ENCODE measurements at places on chromosomes 3 and 15.

DNA sequence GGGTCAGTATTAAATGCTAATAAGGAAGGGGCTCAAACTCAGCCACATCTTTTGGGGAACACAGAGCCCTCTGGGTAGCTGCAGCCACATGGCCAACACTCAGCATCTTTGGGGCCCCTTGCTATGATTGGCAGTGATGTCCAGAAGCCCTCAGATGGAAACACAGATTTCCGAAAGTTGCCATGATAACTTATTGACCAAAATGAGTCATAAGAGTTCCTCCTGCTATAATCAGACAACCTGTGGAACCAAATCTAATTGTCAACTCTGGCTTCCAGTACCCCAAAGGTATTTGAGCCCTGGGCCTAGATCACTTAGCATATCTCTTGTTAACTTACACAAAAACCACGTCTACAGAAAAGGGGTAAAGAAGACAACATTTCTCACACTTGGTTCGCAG lies 392.2 kb downstream of the KCNH8 start:
- DNase-seq: no peak

DNA sequence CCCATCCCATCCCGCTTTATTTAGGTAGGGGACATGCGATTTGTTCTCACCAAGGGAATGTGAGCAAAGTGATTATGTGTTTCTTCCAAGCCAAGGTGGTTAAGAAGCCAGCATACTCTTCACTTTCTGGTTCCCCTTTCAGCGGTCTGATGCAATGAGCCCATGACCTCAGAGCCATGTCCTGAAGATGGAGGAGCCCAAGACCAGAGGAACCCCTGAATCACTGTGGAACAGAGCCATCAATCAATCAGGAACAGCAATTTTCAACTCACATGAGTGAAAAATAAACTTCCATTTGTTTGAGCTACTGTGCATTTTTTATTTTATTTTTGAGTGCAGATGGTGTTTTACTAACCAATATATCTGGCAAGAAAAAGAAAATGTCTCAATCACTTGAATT lies 10.8 kb downstream of the THRB start:
- no peak for DNase-seq

GRCh38 chr15:95850837-95851236 lies 479.7 kb upstream of the NR2F2 start:
- no peak for DNase-seq

DNA sequence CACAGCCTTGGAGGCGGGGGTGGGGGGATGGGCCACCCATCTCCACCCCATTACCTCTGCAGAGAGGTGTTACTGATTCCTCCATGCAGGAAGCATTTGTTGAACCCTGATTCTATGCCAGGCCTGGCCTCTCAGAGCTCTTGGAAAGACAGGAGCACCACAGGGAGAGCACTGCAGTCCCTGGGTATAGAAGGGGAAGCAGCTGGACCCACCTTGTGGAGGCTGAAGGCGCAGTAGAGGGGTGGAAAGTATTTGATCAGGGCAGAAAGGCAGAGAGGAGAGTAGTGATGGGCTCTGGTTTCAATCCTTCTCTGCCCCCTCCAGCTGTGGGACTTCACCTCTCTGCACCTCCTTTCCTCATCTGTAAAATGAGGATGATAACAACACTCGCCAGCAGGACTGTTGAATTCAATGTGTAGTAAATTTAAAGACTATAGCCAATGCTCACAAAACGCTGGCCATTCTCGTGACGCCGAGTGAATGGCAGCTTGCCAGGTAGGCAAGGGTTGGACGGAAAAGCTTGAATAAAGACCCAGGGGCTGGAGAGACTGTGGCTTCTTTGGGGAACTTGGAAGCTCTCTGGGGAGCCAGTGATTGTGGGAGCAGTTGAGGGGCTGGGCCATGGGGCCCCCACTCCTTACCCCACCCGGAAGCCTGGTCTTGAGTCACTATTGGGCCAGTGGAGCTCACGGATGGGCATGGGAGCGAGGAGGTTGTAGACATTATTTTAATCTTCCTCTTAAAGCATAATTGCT lies 8.0 kb upstream of the CCDC33 start:
- DNase-seq: no peak

DNA sequence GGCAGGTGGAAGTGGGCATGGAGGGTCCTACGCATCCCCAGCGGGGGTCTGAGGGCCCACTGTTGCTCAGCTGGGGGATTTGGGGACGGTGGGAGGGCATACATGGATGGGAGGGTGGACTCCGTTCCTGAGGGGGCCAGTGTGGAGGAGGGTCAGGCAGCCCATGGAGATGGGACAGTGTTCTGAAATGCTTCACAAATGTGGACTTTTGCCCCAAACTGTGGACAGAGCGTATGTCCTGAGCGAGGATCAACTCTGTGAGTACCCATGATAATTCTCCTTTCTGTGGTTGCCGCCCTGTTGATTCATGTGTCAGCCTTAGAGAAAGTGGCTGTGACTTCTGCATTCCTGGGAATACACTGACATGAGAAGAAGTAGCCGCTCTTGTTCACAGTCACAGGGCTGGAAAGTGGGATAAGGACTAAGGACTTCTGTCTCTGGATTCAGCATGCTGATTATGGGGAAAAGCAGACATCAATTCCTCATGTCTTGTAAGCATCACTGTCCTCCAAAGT lies 33.4 kb downstream of the SMAD3 start:
- no peak for DNase-seq

DNA sequence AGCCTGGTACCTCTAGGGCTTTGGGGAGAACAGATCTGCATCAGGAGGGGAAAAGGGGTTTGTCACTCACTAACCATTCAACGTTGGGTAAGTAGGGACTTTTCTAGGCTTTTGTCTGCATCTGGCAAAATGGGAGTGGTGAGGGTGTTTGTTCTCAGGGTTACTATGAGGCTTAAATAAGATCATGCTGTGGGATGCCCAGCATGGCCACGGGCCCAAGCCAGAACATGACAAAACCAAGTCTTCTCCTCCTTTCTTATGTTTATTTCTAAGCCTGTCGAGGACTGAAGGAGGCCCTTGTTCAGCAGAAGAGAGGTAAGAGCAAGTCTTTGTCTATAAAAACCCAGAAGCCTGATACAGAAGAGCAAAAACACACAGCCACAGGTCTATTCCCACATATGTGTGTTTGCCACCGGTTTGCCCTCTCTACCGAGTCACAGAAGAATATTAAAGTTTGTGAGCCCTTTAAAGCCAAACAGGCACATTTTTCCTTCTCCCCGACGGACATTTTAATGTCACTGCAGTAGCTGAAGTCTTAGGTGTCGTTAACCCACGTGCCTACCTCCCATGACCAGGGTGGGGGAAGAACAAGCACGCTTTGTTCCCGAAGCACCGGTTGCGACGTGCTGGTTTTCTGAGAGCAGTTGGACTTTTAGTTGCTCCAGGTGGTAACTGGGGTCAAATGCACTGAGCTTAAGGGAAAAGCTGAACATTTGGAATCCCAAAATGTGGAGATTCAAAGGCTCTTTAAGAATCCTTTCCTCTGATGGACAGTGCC lies 72.1 kb downstream of the NOX5 start:
- no peak for DNase-seq

DNA sequence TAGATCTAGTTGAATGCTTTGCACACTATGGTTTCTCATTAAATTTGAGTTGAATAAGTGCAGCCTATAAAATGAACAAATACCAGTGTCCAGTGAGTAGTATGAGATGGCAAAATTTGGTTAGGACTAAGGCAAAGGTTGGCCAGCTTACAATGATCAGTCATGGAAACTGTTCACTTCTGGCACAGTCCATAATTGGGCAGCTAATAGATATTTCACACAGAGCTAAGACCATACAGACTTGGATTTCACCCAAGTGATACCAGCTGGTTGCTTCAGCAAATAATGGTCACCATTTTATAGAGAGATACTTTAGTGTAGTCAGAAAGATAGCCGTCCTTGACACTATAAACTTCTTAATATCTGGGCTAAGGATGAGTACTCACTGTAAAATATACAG lies 15.7 kb downstream of the GAP43 start:
- DNase-seq: peak; percentile 22

GRCh38 chr3:140770977-140771667 lies 93.3 kb downstream of the TRIM42 start:
- DNase-seq: no peak

GRCh38 chr3:189728915-189729314 lies 97.7 kb downstream of the TP63 start:
- DNase-seq: no peak

- DNase-seq: no peak
These were observed 272.3 kb downstream of the ARRDC4 start for GRCh38 chr15:98232761-98233160.

GRCh38 chr3:13826672-13827071 lies 53.2 kb downstream of the WNT7A start:
- no peak for DNase-seq

- no peak for DNase-seq
These were observed 46.6 kb downstream of the CEP70 start for GRCh38 chr3:138547342-138547975.

DNA sequence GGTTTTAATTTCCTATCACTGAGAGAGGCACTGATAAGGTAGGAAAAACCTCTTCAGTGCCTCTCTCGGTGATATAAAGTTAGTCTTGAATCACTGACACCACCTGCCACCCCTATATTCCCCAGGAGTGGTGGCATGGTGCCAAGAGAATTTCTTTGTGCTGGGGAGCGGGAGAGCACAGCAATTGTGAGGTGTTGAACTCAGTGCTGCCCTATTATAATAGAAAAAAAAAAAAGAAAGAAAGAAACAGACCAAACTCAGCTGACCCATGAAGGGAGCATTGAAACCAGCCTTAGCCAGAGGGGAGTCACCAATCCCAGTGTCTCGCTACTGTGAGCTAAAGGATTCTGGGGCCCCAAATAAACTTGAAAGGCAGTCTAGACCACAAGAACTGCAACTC lies 201.4 kb upstream of the STT3B start:
- DNase-seq: no peak

DNA sequence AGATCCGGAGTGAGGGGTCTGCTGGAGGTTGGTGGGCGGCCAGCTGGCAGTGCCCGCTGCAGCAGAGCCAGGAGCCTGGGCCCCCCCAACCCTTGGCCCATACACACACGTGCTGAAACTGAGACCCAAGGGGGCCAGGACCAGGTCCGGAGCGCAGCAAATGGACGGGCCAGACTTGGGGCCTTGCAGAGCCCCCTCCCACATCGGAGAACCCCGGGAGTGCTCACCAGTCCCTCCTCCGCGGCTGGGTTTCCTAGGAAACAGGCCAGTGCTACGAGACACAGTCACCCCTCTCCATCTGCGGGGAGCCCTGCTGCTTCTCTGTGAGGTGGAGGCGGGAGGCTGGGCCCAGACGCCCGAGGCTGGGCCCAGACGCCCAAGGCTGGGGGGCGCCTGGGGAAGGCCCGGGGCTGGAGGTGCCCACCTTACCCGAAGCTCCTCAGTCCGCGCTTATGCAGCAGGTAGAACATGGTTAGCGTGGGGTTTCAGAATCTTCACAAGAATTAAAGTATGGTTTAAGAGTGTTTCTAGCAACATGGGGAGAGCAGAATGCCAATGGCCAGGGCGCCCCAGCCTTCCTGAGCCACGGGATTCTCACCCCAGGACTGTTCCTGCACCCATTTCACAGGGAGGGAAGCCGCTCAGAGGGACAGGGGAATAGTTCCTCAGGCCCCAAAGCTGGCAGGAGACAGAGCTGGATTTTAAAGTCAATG lies 135.0 kb upstream of the PRR20G start:
- DNase-seq: no peak

DNA sequence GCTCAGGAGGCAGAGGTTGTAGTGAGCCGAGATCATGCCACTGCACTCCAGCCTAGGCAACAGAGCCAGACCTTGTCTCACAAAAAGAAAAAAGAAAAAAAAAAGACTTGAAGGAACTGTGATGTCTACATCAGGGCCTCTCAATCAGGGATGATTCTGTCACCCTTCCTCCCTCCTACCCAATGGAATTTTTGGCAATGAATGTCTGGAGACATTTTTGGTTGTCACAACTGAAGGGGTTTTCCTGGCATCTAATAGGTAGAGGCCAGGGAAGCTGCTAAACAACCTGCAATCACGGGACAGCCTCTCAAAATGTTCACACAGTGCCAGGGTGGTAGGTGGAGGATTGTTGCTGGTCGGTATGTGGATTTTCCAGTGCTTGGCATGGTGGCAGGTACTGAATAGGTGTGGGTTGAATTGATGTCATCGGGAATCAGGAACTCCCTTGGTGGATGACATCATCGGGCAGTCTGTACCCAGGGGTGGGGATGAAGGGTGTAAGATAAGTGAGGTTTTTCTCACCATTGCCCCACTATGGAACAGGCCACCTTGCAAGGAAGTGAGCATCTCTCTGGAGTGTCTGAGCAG lies 71.3 kb downstream of the MESD start:
- no peak for DNase-seq

DNA sequence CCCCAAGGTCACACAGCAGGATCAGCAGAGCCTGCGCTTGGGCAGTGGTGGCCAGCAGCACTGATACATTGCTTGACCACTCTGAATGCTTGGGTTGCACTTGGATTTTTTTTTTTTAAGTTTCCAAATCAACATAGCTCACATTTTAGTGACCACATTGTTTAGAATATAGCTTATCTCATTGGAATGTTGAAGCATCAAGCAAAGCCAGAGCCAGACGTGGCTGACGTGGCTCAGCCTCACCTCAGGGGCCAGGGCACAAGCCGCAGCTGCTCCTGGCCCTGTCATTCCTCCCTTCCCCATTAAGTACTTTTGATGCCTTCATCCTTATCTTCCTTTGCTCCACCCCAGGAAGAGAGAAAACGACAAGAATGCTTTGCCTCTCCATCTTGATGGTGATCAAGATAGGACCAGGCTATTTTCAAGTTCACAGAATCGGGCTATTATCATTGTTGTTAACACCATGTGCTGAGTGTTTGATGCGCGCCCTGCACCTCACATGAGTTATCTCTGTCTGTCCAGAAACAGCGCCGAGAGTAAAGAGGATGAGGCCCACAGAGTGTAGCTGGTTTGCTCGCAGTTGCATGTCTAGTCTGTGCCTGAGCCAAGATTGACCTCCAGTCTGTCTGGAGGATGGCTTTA lies 75.8 kb downstream of the AAGAB start:
- no peak for DNase-seq

- DNase-seq: no peak
These were observed 451.3 kb downstream of the EPHA3 start for GRCh38 chr3:89558711-89559110.

DNA sequence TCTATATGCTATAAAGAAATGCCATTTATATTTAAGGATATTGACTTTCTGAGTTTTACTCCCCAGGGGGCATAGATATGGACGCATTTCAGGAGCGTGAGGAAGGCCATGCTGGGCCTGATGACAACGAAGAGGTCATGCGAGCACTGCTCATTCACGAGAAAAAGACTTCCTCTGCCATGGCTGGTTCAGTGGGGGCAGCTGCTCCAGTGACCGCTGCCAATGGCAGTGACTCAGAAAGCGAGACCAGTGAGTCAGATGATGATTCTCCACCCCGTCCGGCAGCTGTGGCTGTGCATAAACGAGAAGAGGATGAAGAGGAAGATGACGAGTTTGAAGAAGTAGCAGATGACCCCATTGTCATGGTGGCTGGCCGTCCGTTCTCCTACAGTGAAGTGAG lies 38.4 kb downstream of the GTF2E1 start:
- DNase-seq: no peak

Measured in DMS 273 treated with DMSO at 0.1 percent for 48 hours (cell line).